SJCRH30 (cell line): ENCODE measurements at places on chromosomes 6 and 20. TPM values are rescaled to one million over a fixed set of nuclear protein-coding genes. Genes with fewer than 3 reads are reported as not detected.

DNA sequence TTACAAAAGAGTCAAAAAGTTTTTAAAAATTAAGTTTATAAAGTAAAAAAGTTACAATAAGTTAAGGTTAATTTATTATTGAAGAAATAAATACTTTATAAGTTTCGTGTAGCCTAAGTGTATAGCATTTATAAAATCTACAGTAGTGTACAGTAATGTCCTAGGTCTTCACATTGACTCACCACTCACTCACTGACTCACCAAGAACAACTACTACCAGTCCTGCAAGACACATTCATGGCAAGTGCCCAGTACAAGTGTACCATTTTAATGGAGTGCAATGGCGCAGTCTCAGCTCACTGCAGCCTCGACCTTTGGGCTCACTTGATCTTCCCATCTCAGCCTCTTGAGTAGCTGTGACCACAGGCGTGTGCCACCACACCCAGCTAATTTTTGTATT is 128.2 kb downstream of the GPX5 start:
- no peak overlapping the region for H3K4me3 ChIP-seq
- no peaks in the 10 kb centered on the region for H3K4me1 ChIP-seq
- H3K36me3 ChIP-seq: no peaks in the 10 kb centered on the region
- DNase-seq: no peak
- no peak overlapping the region for H3K27ac ChIP-seq

- peaks cover 2% of the 10 kb centered on the region; the same call in 1 of the 2 replicates for H3K4me1 ChIP-seq
- no peaks in the 10 kb centered on the region for H3K27me3 ChIP-seq
- DNase-seq: no peak
- H3K4me3 ChIP-seq: no peak overlapping the region
Observed at GRCh38 chr6:36544228-36544627, 3.1 kb downstream of the STK38 start.

- H3K36me3 ChIP-seq: no peaks in the 10 kb centered on the region
- H3K4me3 ChIP-seq: no peak overlapping the region
- no peak for DNase-seq
- H3K4me1 ChIP-seq: peaks cover 17% of the 10 kb centered on the region
Observed at GRCh38 chr6:168040856-168041496, 38.0 kb downstream of the FRMD1 start.

DNA sequence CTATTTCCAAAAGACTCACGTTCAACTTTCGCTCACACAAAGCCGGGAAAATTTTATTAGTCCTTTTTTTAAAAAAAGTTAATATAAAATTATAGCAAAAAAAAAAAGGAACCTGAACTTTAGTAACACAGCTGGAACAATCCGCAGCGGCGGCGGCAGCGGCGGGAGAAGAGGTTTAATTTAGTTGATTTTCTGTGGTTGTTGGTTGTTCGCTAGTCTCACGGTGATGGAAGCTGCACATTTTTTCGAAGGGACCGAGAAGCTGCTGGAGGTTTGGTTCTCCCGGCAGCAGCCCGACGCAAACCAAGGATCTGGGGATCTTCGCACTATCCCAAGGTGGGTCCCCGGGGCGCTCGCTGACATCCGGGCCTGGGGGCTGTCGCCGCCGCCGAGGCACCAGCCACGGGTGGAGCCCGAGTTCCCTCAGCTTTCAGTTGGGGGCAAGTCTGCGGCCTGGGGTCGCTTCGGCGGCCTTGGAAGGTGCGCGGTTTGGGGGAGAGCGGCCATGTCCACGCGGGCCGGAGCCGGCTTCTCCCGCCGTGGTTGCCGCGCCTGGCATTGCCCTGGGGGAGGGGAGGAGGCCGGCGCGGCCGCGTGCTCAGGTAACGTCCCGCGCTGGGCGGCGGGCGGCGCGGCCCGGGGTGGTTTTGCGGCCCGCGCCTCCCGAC is 429 bp downstream of the AMD1 start:
- no peak for DNase-seq
- peaks cover 15% of the 10 kb centered on the region for H3K4me1 ChIP-seq
- H3K27me3 ChIP-seq: no peaks in the 10 kb centered on the region
- peaks cover 8% of the 10 kb centered on the region for H3K36me3 ChIP-seq

Gene SAMD3
- total RNA-seq: not detected in 2 replicates

- H3K4me1 ChIP-seq: no peaks in the 10 kb centered on the region
- H3K27ac ChIP-seq: no peak overlapping the region
- no peaks in the 10 kb centered on the region for H3K36me3 ChIP-seq
- no peak for DNase-seq
Observed at GRCh38 chr6:57276946-57277345, 40.5 kb upstream of the PRIM2 start.

DNA sequence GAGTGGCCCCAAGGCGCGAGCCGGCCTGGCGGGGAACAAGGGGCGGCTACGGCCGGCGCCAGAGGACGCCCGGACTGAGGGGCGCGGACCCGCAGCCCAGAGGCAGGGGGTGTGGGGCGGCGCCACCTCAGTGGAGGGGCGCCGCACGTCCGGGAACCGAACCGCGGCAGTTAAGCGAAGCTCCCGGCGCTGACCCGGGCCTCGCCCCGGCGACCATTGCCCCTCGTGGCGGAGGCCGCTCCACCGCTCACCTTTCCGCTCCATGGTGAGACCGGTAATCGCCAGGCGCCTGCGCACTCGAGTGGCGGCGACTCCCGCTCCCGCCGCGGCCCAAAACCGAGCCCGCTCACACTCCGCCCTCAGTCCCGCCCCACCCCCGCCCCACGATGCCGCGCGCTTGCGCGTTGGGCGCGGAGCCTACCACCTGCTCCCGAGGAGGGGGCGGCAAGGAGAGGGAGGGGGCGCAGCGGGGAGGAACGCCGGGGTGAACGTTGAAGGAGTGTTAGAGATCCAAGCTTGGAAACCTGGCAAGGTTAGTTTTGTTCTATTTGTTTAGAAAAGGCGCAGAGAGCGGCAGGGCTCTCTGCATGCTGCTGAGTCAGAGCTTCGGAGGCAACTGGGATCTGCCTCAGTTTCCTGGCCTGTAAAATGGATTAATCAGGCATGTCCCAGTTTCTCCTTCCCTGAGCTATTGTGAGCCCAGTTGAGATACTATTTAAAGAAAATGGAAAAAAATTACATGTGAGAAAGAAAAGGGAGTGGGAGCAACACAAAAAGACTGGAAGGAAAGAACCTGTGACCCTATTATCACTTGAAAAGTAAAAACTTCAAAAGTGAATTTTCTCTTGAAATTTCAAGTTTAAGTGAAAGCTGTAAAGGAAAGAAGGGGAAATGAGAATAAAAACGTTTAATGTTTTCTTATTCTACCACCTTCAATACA is at the start of gene SRPK1:
Gene SRPK1, minus strand, starts transcription at position 306 of the 940 bp plus-strand sequence. Its CDS starts 42 bp downstream, at position 264.
- no peaks in the 10 kb centered on the region for H3K4me1 ChIP-seq
- DNase-seq: peak; percentile 88
- peak within 1 kb of the TSS; percentile 50; the same call in 1 of the 2 replicates for H3K27ac ChIP-seq
- H3K36me3 ChIP-seq: peaks cover 9% of the 10 kb centered on the region
- 0 out of 2 replicates have a peak, but pooled peaks cover 4% of the 10 kb centered on the region for H3K27me3 ChIP-seq
- H3K4me3 ChIP-seq: peak within 1 kb of the TSS; percentile 93

Gene HLA-G
- total RNA-seq: not detected in 2 replicates
